ENCODE measurements at places on chromosomes 7 and 10.
A peak's percentile ranks its signal among the peaks of the same experiment; 100 is the strongest.

DNA sequence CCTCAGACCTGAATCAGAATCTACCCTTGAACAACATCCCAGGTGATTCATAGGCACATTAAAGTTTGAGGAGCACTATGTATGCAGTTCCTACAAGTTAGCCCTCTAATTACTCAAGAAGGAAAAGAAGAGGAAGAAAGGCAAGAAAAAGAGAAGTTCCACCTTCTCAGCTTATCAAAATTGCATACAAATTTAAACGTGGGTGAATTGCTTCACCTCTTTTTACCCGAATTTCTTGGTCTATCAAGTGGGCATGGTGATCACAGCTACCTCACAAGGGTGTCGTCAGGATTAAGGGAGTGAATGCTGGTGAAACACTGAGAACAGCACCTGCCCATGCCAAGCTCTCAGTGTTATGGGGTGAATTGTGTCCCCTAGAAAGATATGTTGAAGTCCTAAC lies 43.8 kb upstream of the PAPSS2 start:
- no peak for DNase-seq

DNA sequence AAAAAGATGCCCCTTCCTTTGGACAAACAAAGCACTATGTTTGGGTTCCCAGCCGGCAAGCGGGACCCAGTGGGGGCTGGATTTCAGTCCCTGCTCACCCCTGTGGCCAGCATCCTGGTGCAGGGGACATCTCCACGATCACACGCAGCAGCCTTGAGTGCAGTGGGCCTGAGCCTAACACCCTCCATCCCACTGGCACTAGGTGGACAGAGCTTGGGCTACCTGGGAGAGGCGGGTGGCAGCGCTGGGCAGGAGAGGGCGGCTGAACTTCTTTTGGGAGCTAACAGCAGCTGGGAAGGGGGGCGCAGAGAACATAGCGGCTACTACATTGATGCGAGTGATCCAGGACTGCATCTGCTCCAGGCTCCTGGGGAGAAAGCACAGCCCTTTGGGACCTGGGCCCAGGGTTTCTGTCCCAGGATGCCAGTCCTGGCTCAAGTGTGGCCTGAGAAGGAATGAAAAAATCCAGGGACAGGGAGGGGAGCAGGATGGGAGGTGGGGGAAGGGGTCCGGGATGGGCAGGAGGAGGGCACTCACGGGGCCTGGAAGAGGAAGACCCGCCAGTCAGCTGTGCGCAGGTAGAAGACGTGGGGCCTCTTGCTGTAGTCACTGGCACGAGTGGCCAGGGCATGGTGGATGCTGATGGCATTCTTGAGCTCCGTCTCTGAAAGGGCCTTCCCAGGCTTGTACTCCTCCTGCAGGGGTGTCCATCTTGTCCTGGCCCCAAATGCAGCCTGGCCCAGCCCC lies 9.0 kb downstream of the NFKB2 start:
- DNase-seq, result no peak

GRCh38 chr7:47228386-47229014 lies 353.4 kb downstream of the TNS3 start:
- DNase-seq, result no peak

DNA sequence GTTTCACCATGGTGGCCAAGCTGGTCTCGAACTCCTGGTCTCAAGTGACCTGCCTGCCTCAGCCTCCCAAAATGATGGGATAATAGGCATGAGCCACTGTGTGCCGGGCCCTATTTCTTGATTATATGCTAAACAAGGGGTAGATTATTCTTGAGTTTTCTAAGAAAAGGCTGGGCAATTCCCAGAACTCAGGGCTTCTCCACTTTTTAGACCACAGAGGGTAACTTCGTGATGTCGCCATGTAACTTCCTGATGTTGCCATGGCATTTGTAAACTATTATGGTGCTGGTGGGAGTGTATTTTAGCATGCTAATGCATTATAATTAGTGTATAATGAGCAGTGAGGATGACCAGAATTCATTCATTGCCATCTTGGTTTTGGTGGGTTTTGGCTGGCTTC lies 35.8 kb downstream of the OTUD1 start:
- DNase-seq, result no peak

- peak; percentile 64 for DNase-seq
These were observed 1.3 kb downstream of the CYTH3 start for GRCh38 chr7:6271060-6271658.

Data from putamen (tissue), 1 donor.